Fibroblast of lung (primary cell): ENCODE measurements at places on chromosomes 6 and 20. TPM values are rescaled to one million over a fixed set of nuclear protein-coding genes. Genes with fewer than 3 reads are reported as not detected.

Gene CDKN1A
- total RNA-seq, result 470 and 900 TPM in 2 replicates

Gene GPR6
- total RNA-seq, result not detected in 2 replicates

Gene TOX2
- 4.4 and 5.9 TPM in 2 replicates for total RNA-seq

Gene CTAGE9
- not detected in 2 replicates for total RNA-seq

Gene BPIFA1
- total RNA-seq, result not detected in 2 replicates

Gene SLC12A5
- total RNA-seq, result 0.26 and 0.50 TPM in 2 replicates

Gene CYP39A1
- 3.6 and 3.8 TPM in 2 replicates for total RNA-seq

Gene EYA2
- total RNA-seq, result 1.3 and 1.7 TPM in 2 replicates

Gene SYCP2L
- under 0.01 and 0.26 TPM in 2 replicates for total RNA-seq

Gene LRRC73
- 0.26 and 0.33 TPM in 2 replicates for total RNA-seq

Gene RALGAPB
- 22.1 and 31.4 TPM in 2 replicates for total RNA-seq

Gene POU5F1
- total RNA-seq, result under 0.01 TPM in 2 replicates

Gene DPPA5
- total RNA-seq, result not detected in 2 replicates

Gene PSMB1
- total RNA-seq, result 227 and 245 TPM in 2 replicates

Gene BMP6
- under 0.01 TPM in 2 replicates for total RNA-seq

Gene TJAP1
- 7.4 and 8.9 TPM in 2 replicates for total RNA-seq

Gene UBE2C
- total RNA-seq, result 1.0 and 12.9 TPM in 2 replicates

Gene ULBP1
- total RNA-seq, result 0.26 and 0.83 TPM in 2 replicates
